Activated T-cell treated with anti-CD3 and anti-CD28 coated beads, Interleukin-2, amount 50 U/mL, for 4 hours (primary cell): ENCODE measurements at places on chromosomes 4 and X.

DNA sequence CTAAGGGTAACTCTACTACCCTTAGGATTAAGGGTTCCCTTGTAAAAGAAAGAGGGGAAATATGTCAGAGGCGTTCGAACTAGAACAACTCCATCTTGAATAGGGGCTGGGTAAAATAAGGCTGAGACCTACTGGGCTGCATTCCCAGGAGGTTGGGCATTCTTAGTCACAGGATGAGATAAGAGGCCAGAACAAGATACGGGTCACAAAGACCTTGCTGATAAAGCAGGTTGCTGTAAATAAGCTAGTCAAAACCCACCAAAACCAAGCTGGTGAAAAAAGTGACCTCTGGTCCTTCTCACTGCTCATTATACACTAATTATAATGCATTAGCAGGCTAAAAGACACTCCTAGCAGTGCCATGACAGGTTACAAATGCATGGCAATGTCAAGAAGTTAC, 922.0 kb downstream of the DMD start:
- no peak for DNase-seq

DNA sequence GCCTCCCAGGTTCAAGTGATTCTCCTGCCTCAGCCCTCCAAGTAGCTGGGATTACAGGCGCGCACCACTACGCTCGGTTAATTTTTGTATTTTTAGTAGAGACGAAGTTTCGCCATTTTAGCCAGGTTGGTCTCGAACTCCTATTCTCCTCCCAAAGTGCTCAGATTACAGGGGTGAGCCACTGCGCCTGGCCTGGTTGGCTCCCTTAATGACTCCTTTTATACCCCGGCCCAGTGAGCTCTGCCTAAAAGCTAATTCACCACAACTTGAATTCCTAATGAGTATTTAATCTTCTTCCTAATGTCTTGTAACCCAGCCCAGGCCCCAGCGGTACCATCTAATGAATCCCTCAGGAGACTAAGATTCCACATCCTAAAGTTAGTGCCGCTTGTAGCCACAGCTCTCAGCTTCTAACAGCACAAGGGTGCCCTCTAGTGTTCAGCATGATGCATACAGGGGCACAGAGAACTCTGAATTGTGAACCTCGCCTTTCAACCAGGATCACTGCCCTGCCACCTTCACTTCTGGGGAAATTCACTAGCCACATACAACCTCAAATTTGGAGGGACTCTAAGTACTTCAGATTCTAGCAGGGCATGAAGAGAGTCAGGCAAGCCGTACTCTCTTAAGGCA, 89.5 kb downstream of the OR13H1 start:
- DNase-seq: peak; percentile 40

GRCh38 chr4:113756005-113756410, 5.5 kb downstream of the CAMK2D start:
- no peak for DNase-seq

GRCh38 chr4:8368061-8368481, 72.5 kb downstream of the ACOX3 start:
- no peak for DNase-seq

GRCh38 chr4:113822555-113823290, 61.2 kb upstream of the CAMK2D start:
- no peak for DNase-seq

DNA sequence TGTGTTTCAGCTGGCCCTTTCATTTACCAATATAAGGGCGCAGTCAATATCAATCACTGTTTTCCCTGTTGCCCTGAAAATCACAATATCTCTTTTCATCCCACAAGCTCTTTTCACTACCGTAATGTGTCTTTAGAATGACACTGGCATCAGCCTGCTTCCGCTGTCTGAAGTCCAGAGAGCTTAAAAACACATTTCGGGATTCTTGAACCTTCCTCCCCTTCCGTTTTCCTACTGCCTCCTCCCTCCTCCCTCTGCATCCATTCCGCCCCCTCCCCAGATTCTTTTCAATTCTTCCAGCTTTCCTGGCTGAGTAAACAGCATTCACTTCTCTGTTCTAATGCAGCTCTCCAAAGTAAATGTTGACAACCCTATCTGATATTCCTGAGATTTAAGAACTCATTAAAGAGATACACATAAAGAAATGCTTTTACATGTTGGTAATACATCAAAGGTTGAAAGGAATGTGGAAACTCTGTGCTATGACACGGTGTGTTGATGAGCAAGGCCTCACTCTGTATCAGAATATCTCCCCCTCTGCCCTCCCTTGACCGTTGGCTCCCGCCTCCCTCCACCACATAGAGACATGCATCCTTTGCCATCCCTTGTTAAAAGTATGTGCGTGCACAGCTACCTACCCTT, 83.5 kb upstream of the SPRY1 start:
- no peak for DNase-seq

- no peak for DNase-seq
These were observed 51.4 kb upstream of the GUCY1A1 start for GRCh38 chr4:155615081-155615887.

DNA sequence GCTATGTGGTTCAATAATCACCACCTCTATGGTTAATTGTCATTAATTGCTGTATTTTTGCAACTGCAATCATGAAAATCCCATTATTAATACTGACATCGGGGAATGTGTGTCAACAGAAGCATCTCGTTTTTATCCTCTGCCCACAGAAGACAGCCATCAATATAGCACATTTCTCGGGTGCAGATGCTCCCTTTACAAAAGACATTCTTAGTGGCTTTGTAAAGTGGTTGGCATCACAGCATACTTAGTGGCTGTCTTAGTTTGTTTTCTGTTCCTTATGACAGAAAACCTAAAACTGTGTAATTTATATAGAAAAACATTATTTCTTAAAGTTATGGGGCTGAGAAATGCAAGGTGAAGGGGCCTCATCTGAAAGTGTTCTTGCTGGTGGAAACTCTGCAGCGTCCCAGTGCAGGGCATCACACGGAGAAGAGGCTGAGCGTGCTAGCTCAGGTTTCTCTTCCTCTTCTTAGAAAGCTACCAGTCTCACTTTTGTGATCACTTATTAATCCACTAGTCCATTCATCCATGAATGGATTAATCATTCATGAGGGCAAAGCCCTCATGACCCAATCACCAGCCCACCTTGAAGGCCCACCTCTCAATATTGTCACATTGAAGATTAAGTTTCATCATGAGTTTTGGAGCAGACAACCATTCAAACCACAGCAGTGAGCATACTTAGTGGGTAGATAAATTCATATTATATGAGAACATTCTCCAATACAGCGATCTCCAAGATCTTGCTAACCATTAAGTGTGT, 1067.7 kb upstream of the PABPC4L start:
- no peak for DNase-seq

- no peak for DNase-seq
These were observed 570.8 kb upstream of the CPEB2 start for GRCh38 chr4:14431155-14432134.

GRCh38 chrX:129779747-129780146, at the start of gene SASH3:
SASH3 (plus strand) TSS chrX:129779949; CDS start chrX:129780098, 149 bp downstream.
- DNase-seq: no peak

GRCh38 chr4:82865592-82865991, 25.4 kb downstream of the SEC31A start:
- DNase-seq: no peak

DNA sequence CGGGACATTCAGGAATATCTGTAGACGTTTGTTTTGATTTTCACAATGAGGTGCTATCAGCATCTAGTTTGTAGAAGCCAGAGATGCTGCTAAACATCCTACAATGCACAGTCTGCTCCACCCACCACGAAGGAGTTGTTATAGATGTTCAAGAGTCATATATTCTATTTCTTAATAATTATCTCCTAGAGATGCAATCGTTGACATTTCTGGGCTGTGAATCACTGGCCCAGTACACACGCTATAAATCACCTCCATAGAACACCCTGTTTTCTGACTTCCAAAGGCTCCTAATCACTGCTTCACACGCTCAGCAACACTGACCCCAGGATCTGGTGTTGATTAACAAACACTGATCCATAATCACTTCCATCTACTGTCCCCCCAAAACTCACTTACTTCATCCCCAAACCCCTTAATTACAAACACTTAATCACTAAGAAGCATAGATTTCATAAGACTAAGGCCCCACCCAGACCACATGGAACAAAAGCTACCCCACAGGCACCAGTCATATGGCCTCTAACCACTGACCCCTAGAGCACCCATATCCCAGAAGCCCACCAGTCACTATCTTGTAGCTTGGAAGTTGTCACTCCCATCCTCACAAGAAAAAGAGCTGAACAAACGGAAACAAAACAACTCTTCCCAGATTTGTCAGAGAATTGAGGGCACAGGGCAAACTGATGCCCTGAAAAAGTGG, 31.7 kb upstream of the ZNF41 start:
- DNase-seq: no peak

- no peak for DNase-seq
These were observed 2.0 kb upstream of the PROM1 start for GRCh38 chr4:16085822-16086221.
